LoVo (cell line): ENCODE measurements at places on chromosomes 6 and 20.

DNA sequence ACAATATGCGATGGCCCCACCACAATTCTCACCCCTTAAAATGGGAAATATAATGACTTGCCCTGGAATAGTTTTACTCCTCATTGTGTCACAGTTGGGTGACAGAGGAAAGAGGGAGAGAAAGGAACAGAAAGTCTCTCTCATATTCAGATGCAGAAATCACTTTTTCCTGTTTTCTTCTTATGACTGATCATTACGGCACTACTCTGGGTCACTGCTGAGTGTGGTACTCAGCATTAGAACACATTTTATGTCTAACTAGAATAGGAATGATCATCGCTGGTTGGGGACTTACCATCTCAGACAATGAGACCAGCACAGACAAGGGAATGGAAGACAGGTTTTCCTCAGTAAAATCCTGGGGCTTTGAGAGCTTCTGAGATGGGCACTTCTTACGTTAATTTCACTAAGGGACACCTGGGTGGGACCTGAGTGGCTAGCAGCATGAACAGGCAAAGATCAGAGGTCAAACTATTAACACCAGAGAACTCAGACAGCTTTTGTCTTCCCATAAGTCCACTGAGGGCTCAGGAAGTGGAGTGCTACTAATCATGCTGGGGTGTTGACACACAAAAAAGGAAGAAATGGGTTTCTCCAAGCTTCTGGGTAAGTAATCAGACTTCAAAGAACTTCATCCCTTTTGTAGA, 54.9 kb upstream of the ARHGAP18 start:
- DNase-seq: no peak

DNA sequence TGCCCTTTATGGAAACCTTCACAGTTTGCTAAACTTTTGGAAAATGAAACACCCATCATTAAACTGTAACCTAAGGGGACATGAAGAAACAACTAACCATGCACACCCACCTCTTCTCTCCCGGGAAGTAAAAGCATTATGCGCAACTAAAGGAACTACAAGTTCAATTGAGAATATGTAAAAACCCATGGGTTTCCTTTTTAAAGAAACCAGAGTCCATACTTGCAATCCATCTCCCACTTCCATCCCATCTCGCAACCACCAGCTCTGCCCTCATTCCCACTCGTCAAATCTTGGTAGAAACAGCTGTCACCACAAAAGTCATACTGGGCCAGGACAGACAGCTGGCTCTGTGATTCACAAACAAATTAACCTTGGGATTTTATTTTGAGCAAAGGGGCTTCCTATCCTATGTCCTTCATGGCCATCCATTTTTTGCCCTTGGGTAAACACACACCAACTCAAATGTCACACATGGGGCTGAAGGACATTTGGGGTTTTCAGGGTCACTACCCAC, 81.5 kb downstream of the HAO1 start:
- no peak for DNase-seq

DNA sequence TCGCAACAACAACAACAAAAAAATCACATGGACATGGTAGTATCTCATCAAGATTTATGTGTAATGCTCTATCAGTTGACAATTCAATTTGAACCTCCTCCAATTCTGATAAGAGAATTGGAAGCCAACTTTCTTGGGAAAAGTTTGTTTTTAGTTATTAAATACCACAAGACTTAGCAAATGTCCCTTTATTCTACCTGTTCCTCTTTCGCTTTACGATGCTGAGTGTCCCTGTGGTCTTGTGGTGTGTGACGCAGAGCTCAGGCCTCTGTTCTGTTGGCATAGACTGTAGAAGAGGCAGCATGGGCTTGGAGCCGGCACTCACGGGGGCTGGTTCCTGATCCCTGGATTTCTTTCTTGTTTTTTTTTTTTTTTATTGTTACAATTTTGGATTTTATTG, 76.7 kb downstream of the PSMB1 start:
- no peak for DNase-seq

DNA sequence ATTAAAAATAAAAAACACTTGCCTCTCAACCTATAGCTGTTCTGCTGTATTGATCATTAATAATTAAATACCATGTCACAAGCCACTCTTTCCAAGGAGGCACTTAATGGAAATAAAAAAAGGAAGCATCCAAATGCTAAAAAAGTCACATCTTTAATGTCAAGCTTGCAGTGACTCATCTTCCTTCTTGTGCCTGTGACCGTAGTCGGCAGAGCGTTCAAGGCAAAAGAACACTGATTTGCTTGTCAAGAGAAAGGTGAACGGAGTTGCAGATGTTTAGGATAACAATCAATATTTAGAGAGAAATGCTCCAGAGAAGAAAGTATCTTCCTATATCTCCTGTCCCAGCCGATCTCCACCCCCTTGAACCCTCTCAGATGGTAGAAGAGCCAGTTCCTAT, 341.0 kb upstream of the OPRM1 start:
- DNase-seq: no peak
